ENCODE measurements at places on chromosomes 2 and 18. TPM values are rescaled to one million over a fixed set of nuclear protein-coding genes. Genes with fewer than 3 reads are reported as not detected.

DNA sequence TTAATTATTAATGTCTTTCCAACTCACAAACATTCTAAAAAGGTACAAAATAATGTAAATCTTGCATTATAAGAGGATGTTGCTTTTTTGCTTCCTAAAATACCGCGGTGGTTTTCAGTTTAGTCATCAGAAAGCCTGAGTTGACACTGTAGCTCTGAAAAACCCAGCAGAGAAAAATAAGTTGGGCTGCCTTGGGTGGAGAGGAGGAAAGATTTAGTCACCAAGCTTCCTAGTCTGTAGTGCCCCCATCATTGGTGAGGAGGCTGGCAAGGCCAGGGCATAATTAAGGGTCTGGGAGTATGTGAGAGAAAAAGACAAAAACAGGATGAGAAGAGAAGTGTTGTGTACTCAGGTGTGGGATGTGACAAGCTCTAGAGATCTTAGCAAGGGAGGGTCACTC, 5.7 kb downstream of the PTPRM start:
- DNase-seq: no peak

DNA sequence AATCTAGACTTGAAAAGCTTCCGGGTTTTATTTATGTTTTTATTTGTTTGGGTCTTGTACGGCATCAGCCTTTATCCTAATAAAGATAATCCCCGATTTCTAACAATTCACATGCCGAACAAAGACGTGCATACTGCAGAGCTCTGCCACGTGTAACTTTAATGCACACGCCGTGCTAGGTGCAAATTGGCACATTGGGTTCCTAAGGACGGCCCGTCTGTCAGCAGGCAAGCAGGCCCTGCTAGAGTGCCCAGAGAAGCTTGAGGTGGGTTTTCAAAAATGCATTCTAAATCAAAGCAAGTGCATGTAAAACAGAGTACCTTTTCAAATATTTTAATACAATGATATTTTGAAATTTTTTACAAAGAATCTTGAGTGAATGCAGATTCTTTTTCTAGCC, 806.4 kb upstream of the POU3F3 start:
- no peak for DNase-seq

DNA sequence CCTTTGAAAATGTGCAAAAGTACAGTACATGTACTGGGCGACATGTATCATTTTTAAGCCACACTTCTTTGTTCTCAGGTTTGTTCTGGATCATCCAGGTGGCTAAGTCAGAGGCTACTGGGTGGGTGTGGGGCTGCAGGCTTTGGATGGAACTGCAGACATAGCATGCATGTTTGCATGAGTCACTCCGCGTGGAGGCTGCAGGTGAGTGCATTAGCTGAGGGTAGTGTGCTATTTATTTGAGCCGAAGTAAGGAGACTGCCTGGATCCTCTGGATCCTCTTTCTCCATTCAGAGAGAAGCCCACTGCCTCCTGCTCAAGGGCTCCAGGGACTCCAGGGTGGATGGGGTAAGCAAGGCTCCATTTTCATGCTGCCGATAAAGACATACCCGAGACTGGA, 9.4 kb upstream of the NEURL3 start:
- DNase-seq: no peak

DNA sequence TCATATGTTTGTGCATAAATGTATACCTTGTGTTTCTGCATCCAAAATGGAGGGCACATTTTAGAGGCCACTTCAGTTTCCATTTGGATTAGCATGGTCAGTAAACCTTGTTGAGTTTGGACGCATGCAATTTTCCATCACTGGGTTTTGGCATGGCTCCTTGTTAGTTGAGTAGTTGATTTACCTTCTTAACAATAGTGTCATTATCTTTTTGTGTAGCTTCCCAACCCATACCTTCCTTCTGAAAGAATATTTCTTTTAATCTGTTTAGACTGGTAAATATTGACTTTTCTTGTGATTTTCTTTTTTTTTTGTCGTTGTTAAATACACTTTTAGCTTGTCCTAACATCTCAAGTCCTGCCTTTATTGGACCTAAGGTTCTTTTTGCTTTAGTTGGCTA, 15.5 kb downstream of the RPIA start:
- no peak for DNase-seq

- DNase-seq: no peak
Measured at GRCh38 chr18:51029378-51029693, 677 bp upstream of the SMAD4 start.

DNA sequence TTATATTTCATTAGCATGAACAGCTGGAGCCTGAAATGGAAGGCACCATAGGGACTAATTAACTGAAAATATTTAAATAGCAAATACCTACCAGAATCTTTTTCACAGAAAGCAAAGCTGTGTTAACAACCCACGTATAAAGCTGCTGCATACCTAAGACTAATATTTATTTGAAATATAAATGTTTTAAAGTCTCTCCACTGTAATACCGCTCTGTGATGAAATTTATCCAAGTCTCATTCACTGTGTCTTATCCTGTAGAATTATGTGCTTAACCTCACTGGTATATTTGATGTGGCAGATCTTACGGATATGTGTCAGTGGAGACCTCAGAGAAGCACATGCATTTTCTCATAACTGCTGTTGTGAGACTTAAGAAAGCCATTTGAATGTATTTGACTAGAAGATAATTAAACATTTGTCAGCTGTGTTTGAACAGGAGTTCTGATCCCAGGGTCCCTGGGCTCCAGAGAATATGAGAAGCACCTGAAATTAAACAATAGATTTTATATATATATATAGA, 373.3 kb downstream of the ZNF804A start:
- no peak for DNase-seq

DNA sequence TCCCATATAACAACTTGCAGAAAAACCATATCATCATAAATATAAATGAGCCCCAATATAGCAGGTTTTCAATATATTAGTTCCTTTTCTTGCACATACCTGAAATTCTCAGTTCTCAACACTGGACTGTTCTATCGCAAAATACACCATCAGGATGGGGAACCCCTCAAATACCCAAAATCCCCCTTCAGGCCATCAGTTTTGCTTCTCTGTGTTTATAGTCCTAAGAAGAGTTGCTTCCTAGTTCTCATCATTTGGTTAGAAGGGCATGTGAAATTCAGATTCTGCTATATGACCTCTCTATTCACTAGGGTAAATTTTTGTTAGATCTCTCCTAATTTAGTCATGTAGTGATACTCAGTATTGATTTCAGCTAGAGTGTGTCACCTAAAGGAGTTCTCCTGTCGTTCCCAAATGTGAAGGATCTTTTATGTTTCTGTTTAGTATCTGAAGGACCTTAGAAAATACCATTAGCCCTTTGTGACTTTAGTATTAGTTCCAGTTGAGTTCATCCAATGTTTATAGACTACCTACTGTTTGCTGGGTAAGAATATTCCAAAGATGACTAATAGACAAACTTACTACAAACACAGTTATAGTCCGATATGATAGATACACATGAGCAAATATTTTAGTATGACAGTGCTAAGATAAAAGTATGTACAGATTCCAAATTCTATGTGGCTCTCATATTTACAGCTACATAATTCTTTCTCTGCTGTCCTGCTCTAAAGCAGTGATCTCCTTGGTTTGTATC, 115.8 kb downstream of the TTC27 start:
- DNase-seq: no peak

GRCh38 chr2:229252280-229252679, 18.8 kb downstream of the PID1 start:
- no peak for DNase-seq

GRCh38 chr2:71563872-71564271, 110.5 kb downstream of the DYSF start:
- no peak for DNase-seq

DNA sequence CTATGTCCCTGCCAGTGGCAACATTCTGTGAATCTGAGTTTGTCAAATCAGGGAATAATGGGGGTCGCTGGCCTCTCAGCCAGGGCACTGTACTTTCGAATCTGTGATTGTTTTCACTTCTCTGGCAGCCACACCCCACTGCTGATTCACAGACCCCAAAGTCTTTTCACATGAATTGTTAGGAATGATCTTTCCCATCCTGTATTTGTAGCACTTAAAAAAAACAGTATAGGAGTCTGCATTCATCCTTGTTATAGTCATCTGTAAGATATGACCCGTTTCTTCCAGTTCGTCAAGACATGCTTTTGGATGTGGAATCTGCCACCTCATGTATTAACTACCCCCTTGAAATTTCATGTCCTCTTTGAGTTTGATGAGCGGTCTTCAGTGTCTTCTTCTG, 928 bp downstream of the NAGK start:
- no peak for DNase-seq

DNA sequence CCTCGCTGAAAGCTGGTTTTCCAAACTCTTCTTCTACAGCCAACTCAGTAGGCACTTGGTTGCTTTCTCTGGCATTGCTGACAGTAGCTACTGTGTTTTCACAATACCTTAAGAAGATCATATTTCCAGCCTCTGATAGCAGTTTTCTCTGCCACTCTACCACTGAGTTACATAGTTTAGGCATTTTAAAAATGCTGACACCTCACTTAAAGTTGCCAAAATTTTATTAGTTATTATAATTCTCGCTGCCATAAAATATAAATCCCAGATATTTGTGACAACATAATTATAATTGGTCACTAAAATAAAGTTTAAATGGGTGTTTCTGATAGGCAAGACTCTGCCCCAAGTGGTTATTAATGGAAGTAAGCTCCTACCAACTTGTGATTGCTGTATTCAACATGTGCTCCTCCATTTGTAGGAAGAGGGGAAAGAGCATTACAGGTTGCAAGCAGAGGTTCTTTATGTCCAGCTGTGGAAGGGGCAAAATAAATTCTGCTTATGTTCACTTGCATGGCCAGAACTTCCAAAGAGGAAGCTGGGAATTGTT, 1202.8 kb downstream of the CNTNAP5 start:
- DNase-seq: no peak

- no peak for DNase-seq
Measured at GRCh38 chr2:87996570-87996969, 19.8 kb downstream of the RNU2-63P start.

DNA sequence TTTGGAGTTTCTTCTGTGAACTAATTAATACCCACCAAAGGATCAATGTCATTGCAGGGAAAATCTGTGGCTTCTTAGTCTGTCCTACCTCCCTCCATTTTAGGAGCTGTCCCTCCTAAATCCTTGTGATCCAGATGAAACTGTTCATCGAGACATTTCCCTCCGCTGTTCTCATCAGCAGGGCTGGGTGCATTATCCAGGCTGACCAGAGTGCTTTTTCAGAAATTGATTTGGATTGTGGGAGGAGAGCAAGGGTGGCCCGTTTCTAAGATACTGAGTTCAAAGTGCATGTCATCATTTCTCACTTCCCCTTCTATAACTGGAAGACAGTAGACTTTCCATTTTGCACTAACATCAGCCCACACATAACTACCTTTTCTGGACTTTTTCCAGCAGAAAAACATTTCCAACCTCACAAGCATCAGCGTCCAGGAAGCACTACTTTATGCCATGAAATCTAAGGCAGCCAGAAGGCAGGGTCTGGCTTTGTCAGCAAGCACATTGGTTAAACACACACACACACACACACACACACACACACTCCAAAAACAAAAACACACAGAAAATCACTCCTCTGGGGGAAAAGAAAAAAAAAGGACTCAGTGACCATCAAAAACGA, 94.1 kb downstream of the ANKRD44 start:
- no peak for DNase-seq

GRCh38 chr18:13538630-13539029, 187.7 kb downstream of the FAM210A start:
- DNase-seq: no peak

- no peak for DNase-seq
Measured at GRCh38 chr2:165893556-165893955, 60.0 kb downstream of the TTC21B start.

DNA sequence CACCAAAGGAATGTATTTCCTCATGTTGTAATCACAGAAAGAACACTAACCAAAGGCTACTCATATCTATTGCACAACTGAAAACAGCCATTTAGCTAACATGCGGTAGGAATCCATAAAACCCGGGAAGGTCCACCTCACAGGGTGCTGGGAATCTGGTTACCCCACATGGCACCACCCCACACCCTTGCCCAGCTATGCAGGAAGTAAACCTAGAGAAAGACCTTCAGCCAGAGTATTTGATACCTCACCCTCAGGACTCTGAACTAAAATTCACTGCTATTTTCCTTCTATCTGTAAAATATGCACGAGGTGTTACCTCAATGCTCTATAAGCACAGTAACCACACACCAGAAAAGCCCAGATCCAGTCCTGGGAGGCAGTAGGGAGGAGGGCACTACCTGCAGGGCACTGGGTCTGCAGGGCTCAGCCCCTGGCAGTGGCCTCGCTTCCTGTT, 45.8 kb downstream of the PTPN2 start:
- DNase-seq: no peak

DNA sequence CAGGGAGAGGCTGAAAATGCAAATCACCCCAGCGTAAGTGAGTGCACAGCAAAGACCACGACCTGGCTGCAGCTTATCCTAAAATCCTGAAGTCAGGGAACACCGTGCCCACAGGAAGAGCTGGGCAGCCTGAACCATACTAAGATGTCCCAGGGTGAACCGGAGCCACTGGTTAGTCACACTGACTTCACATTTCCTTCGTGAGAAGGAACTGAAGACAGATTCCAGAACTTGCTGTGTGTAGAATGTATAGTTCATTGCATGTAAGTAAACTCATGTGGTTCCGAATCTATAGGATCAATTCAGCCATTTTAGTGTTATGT, 84.6 kb upstream of the NDUFV2 start:
- DNase-seq: no peak

DNA sequence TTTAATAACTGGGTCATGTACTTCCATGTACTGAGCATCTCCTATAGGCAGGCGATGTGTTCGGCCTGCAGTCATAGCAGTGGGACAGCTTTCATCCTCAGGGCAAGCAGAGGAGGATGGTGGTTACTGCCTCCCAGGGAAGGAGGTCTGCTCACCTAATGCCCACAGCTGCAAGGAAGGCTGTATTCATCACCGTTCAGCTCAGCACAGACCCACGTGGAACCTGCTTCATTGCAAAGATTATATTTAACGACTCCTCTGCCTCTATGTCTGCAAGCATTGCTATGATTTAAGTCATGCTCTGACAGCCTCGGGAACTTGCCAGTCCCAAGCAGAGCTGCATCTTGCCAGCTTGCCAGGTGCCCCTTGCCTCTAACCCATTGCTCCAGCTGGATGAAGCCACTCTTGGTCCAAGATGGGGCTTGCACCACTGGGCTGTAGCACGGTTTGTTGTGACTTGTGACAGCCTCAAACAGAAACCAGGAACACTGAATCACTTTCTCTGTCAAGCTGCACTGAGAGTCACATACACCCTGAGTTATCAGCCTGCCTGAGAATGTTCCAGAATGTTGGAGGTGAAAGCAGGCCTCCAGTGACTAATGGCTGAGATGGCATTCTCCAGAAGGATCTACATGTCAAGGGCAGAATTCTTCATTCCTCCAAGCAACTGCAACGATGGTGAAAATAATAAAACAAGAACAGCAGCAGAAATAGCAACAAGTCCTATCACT, 651.1 kb upstream of the ID2 start:
- no peak for DNase-seq

GRCh38 chr2:104873689-104874054, 19.8 kb downstream of the POU3F3 start:
- DNase-seq: peak; percentile 62

ANKRD62 gene
- total RNA-seq: not detected

DTYMK gene
- 76.0 TPM for total RNA-seq

ERLEC1 gene
- 21.6 TPM for total RNA-seq

TUBA4B gene
- total RNA-seq: not detected

IGFBP5 gene
- total RNA-seq: 0.61 TPM

MALL gene
- 5.5 TPM for total RNA-seq

TMEM247 gene
- total RNA-seq: not detected

SP140 gene
- 0.70 TPM for total RNA-seq

Measured in H9 (cell line).